ENCODE measurements at places on chromosomes 3 and 15.
A peak's percentile ranks its signal among the peaks of the same experiment; 100 is the strongest.

DNA sequence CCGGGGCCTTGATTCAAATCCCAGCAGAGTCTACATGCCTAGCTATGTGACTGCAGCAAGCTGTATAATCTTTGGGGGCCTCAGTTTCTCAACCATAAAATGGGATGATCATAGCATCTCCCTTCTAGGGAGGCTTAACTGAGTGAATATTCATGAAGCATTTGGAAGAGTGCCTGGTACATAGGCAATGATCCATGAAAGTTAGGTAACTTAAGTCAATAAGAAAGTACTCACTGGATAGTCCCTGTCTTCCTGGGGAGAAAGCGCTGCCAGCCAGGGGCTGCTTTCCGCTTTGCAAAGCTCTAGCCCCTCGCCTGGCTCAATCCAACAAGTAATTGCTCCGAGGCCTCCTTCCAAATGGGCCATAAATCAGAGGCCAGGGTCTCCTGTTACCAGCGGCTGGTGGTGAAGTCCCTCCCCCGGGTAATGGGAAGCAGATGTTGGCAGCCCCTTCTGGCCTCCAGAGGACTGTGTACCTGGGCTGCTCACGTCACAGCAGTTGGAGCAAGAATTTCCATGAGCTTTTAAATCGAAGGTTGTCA is 521.9 kb upstream of the PROK2 start:
- DNase-seq, result no peak

- DNase-seq, result peak; percentile 44
Observed at GRCh38 chr3:43953814-43954692, 263.3 kb downstream of the ABHD5 start.

DNA sequence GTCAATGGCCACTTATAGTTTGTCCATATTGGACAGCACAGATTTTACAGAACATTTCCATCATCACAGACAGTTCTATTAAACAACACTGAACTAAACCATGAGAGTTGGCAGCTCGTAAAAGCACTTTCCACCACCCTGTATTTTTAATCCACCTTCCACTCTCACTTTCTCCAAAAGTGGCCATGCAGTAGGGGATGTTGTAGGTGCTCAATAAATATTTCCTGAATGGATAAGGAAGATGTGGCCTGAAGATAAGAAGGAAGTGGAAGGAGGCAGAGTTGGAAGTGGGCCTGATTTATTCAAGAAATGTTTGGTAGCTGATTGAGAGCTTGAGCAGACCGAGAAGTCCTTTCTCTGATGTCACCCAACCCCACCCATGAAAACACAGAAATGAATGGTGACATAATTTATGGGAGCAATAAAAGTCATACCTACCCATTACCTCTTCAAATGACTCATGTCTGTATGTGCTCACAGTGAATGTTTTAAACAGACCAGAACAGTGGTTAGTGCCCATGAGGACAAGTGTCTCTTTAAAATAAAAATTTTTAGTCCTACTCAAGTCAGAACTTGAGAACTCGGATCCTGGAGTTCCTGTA is 39.6 kb upstream of the CTNNB1 start:
- DNase-seq, result no peak

DNA sequence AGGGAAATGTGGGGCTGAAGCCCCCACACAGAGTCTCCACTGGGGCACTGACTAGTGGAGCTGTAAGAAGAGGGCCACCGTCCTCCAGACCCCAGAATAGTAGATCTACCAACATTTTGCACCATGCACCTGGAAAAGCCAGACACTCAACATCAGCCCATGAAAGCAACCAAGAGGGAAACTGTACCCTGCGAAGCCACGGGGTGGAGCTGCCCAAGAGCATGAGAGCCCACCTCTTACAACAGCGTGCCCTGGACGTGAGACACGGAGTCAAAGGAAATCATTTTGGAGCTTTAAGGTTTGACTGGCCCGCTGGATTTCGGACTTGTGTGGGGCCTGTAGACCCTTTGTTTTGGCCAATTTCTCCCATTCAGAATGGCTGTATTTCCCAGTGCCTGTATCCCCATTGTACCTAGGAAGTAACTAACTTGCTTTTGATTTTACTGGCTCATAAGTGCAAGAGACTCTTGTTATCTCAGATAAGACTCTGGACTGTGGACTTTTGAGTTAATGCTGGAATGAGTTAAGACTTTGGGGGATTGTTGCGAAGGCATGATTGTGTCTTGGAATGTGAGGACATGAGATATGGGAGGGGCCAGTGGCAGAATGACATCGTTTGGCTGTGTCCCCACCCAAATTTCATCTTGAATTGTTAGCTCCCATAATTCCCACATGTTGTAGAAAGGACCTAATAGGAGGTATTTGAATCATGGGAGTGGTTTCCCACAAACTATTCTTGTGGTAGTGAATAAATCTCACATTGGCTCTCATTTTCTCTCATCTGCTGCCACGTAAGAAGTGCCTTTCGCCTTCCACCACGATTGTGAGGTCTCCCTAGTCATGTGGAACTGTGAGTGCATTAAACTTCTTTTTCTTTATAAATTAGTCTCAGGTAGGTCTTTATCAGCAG is 105.8 kb downstream of the CBLB start:
- DNase-seq, result no peak

DNA sequence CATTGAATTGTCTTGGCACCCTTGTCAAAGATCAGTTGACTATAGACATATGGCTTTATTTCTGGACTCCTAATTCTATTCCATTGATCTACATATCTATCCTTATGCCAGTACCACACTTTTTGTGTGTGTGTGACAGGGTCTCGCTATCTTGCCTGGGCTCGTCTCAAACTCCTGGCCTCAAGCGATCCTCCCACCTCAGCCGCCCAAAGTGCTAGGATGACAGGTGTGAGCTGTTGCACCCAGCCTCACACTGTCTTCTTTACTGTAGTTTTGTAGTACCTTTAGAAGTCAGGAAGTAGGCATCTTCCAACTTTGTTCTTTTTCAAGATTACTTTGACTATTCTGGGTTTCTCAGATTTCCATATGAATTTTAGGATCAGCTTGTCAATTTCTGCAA is 24.3 kb downstream of the CDAN1 start:
- DNase-seq, result no peak

DNA sequence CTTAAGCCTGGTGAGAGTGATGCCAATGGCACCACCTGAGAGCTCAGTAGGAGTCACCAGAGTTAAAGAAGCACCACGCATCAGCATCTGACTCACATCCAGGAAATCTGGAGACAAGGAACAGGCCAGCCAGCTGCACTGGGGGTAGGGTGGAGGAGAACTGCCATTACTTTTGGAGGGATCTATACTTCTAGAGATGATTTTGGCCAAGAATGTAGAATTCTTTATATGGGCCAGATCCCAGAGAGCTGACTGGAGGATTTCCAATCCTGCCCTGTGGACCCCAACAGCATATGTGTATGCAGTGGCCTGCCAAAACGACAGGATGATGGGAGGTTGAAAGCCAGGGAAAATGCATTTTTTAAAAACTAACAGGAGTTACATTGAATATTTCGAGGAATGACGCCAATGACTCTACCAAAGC is 29.8 kb downstream of the CCR3 start:
- DNase-seq, result no peak

DNA sequence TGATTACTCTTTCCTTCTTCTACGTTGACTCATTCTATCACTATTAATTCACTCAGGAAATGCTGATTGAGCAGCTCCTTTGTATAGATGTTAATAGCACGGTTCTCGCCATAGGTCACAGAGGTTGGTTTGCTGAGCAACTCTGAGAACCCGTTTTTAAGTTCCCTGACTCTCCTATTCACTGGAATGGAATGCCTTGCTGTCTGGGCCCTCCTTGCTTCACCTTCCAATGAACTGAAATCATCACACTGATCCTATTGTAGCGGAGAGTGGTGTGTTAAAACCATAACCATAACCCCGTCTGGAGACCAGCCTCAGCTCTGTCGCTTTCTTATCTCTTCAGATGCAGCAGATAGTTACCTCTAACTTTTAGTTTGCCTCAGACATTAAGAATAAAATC is 323.6 kb downstream of the GABRB3 start:
- no peak for DNase-seq

DNA sequence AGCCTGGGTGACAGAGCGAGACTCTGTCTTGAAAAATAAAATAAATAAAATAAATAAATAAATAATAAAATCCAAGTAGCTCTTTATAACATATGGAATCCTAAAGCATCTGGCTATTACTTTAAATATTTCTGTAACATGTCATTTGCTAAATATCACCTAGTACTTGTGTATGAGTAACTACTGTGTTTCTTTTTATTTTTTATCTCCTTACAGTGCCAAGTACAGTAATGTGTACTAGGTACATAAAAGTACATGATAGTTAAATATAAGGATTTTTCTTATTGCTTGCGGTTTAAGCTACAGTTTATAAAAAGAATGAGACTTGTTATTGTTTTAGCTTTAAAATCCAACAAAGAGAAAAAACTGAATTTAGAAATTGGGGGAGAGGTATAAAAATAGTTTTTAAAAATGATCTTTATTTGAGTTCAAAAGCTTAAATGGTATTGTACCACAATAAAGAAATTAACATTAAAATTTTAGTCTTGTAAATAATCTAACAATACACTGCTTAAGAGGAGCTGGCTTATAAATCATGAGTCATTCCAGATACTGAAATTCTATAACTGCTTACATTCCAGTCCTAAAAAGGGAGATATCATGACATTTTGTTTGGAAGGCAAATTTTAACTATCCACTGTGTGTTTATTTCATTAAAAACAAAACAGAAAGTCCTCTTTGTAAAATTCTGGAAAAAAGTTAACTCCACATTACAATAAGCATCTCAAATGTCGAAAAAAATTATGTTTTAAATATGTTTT is 73.1 kb downstream of the FGF7 start:
- no peak for DNase-seq

GRCh38 chr3:113166357-113166718 is 45.0 kb upstream of the BOC start:
- DNase-seq, result no peak

GRCh38 chr3:55364421-55364820 is 122.7 kb downstream of the WNT5A start:
- DNase-seq, result no peak

Measured in suppressor macrophage (primary cell).